ENCODE measurements at places on chromosomes 2 and 18.

DNA sequence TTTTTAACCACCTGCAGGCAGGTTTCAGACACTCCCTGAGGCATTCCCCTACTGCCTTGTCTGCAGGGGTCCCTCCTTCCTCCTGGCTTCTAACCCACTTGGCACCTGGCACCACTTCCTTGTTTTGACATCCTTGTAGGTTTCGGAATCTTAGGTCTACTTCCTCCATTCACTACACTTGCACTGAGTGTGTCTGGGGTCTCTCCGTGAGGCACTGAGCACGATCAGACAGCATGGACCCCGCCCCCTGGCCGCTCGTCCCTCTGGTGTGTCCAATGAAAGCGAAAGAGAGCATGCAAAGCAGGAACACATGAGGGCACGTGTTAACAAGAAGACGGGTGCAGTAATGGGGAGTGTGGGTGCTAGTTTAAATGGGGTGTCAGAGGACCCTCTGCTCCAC is 63.8 kb downstream of the HAUS1 start:
- no peak for DNase-seq

DNA sequence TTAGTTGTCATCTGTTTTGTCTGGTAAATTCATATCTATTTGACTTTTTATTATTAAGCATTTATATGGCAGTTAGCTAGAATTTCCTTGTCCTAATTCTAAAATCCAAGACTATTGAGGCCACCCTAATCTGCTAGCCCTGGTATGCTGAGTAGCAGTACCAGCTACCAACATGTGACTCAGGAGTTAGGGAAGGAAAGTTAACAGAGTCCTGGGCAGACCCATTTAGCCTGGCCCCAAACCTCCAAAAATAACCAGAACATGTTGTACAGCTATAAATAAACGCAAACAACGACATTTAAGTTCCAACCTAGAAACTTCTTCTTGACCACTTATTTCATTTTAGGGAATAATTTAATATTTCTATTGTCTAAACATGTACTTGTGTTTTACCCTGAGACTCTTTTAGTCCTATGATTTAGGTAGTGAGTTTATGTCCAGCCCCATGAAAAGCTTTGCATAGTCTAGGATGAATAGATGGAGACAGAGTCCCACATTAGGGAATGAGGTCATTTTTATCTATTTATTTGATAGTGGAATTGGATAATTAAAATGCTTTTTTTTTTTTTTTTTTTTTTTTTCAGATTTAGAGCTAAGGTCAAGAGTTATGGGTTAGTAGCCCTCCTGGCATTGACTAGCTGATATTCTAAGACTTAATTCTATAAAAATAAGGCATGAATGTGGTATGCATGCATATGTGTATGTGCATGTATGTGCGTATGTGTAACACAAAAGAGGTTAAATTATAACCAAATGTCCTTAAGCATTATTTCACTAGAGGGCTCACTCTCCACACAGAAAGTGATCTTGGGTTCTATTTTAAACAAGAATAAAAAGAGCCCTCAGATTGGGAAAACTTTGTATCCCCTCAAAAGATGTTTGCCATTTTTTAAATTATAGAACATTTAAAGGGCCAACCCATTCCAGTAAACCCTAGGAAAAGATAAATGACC is 160.1 kb upstream of the MAPRE2 start:
- no peak for DNase-seq

GRCh38 chr2:158135096-158135495 is 33.4 kb downstream of the UPP2 start:
- DNase-seq: no peak

- no peak for DNase-seq
Measured at GRCh38 chr2:122070241-122070731, 314.8 kb downstream of the TSN start.

DNA sequence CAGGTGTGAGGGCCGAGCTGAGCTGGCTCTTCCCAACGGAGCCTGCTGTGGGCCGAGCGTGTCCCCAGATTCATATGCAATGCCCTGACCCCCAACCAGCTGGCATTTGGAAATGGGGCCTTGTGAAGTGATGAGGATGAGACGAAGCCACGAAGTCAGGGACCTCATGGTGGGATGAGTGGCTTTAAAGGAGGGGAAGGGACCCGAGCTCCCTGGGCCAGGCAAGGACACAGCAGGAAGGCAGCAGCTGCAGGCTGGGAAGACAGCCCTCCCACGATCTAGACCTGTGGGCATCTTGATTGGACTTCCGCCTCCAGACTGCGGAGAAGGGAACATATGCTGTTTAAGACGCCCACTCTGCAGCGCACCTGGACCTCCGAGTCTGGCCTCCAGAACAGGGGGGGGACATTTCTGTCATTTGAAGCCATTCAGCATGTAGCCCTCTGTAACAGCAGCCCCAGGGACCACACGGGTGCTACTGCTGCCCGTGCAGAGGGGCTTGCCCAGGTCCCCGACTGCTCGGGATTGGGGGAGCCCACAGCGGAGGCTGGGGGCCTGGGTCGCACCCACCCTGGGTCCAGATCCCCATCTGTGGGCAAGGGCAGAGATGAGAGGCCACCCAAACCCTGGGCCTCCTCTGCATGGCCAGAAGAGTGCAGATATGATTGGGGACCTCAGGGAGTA is 27.2 kb downstream of the KIF1A start:
- no peak for DNase-seq
